ENCODE measurements at places on chromosomes 12 and 14. TPM values are rescaled to one million over a fixed set of nuclear protein-coding genes. Genes with fewer than 3 reads are reported as not detected.

EPYC gene
- total RNA-seq, result not detected

TMEM120B gene
- 10.4 TPM for total RNA-seq

APOF gene
- not detected for total RNA-seq

BDKRB1 gene
- total RNA-seq, result 5.0 TPM

PLEKHG7 gene
- total RNA-seq, result not detected

GRCh38 chr12:52391618-52392002 lies 6.2 kb upstream of the KRT84 start:
- DNase-seq, result no peak

- no peak for DNase-seq
Observed at GRCh38 chr12:5872745-5873144, 72.3 kb downstream of the ANO2 start.

GRCh38 chr14:79852950-79853744 lies 358.2 kb downstream of the DIO2 start:
- no peak for DNase-seq

DNA sequence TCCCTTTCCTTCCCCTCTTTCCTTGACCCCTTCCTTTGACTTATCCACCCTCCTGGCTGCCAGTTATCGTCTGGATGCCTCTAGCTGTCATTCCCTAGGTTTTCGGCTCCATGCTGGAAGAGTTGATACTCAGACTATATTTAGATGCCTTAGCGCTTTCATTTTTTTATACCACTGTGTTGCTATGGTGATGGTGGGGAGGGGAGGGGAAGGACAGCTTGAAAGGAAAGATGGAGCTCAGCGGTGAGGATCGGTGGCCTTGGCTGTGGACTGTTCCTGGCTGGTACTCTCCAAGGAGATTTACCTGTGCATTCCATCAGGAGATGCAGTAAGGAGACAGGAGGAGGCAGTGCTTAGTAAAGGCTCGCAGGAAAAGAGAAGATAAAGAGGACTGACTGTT lies 108.7 kb downstream of the SLC8A3 start:
- DNase-seq, result no peak

DNA sequence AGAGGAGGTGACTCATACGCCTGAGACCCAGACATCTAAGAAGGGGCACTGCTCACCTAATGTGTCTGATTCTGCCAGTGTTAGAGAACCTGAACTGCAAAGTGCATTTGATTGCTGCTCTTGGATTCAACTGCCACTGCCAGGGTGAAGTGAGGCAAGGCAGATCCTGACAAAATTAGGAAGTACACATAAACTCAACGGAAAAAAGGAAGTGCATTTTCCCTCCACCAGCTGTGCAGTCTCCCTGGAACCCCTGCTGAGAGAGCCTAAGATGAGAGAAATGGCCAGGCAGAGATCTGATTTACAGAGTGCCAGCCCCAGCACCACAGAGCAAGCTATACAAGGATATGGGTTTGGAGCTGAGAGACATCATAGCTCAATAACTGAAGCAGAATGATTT lies 215.3 kb downstream of the SEC23A start:
- DNase-seq, result no peak

GRCh38 chr14:105165761-105166485 lies 2.7 kb downstream of the JAG2 start:
- DNase-seq, result no peak

- no peak for DNase-seq
Observed at GRCh38 chr12:132248453-132249167, 80.8 kb downstream of the GALNT9 start.

DNA sequence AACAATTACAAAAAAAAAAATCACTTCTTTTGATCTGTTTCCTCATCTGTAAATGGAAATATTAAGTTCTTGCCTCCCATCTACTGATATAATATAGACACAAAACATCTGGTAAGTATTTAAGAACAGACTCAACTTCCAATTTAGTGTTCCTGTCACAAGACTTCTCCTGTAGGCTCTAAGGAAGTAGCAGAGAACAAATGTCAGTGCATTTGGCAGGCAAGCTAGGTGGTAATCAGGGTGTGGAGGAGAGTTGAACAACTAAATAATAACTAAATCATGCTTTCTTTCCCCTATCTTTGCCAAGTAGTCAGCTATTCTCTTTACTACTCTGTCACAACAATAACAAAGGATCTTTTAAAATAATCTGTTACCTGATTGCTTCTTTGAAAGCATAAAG lies 22.1 kb downstream of the BAZ1A start:
- DNase-seq, result no peak
